ENCODE measurements at places on chromosomes 1 and 21. TPM values are rescaled to one million over a fixed set of nuclear protein-coding genes. Genes with fewer than 3 reads are reported as not detected.
A peak's percentile ranks its signal among the peaks of the same experiment; 100 is the strongest.

- DNase-seq = no peak
Observed at GRCh38 chr1:214441119-214441518, 110.3 kb downstream of the PTPN14 start.

- DNase-seq = no peak
Observed at GRCh38 chr21:33395891-33396331, 7.3 kb upstream of the IFNGR2 start.

CELF3 gene
- polyA plus RNA-seq = not detected

DNA sequence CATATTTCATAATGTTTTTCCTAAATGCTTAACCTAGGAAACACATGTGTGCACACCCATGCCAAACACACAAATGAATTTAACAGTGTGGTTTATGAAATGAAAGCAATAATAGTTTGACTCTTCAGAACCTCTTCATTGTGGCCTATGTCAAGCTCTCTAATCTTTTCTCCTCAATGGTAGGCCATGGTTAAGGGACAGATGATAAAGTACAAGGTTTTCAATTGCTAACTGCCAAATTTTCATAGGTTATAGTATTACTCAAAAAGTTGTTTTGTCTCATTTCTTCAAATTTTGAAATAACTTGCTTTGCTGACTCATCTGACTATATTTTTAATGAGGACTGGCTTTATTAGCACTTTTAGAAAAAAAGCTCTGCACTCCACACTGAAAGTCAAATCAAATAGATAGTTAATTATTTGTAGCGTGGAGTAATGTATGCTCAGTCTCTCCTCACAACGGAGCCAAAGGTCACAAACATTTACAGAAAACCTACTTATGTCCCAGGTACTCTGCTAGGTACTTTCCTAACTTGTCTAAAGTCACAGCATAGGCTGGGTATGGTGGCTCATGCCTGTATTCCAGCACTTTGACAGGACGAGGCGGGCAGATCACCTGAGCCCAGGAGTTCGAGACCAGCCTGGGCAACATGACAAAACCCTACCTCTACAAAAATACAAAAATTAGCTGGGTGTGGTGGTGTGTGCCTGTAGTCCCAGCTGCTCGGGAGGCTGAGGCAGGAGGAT is 3.0 kb upstream of the ADCY10 start:
- no peak for DNase-seq

GRCh38 chr21:15638856-15639549 is 90.8 kb upstream of the USP25 start:
- no peak for DNase-seq

- no peak for DNase-seq
Observed at GRCh38 chr1:111593403-111594305, 25.9 kb upstream of the RAP1A start.

- no peak for DNase-seq
Observed at GRCh38 chr1:223402790-223403142, 9.6 kb downstream of the CCDC185 start.

GRCh38 chr1:169812131-169812530 is 17.4 kb upstream of the METTL18 start:
- DNase-seq = no peak

GRCh38 chr1:30751830-30752650 is 5.5 kb downstream of the LAPTM5 start:
- DNase-seq = peak; percentile 49

DNA sequence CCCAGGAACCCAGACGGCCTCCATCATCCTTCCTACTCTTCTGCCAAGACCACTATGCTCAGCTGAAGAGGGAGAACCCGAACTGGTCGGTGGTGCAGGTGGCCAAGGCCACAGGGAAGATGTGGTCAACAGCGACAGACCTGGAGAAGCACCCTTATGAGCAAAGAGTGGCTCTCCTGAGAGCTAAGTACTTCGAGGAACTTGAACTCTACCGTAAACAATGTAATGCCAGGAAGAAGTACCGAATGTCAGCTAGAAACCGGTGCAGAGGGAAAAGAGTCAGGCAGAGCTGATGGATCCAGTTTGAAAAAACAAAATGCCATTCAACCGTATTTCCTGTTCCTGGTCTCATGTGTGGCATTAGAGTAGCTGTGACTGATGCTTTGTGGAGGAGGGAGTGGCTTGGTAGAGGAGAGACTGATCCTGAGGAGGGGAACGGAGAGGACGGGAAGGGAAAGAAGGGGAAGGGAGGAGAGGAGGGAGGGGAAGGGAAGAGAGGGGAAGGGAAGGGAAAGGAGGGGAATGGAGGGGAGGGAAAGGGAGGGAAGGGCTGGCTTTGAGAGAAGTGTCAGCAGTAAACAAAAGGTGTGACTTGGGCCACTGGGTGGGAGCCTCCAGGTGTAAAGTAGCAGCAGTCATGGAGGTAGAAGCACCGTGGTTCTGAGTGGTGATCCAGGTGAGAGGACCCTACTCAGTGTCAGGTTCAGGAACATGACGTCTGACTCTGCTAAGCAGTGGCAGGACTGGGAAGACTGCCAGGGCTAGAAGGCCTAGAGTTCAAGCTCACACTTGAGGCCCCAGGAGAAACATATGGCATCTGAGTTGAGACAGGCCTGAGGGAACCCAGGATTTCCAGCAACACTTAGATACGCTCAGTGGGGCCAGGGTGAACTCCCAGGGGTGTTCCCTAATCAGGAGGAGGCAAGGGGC is 846 bp downstream of the HMGB4 start:
- DNase-seq = no peak

LDLRAD1 gene
- not detected for polyA plus RNA-seq

GRCh38 chr1:202836623-202837403 is 26.1 kb downstream of the PCAT6 start:
- no peak for DNase-seq

- DNase-seq = no peak
Observed at GRCh38 chr1:170198090-170198489, 52.3 kb downstream of the NTMT2 start.
